ENCODE measurements at places on chromosomes 4 and X.

DNA sequence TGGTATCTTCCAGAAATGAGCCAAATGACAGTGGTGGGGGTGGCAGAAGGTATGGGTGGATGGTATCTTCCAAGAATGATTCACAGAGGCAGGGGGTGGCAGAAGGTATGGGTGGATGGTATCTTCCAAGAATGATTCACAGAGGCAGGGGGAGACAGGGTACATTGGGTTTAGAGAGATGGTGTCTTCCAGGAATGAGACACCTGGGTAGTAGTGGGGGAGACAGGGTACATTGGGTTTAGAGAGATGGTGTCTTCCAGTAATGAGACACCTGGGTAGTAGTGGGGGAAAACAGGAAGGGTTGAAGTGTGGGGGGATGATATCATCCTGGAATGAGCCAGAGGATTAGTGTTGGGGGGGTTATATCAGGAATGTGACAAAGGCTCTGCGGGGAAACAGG, 62.0 kb downstream of the MAOA start:
- DNase-seq: no peak

- DNase-seq: peak; percentile 66
Measured at GRCh38 chrX:153922932-153923857, 2.9 kb downstream of the ARHGAP4 start.

GRCh38 chr4:152850377-152850776, 70.6 kb downstream of the ARFIP1 start:
- peak; percentile 49 for DNase-seq

DNA sequence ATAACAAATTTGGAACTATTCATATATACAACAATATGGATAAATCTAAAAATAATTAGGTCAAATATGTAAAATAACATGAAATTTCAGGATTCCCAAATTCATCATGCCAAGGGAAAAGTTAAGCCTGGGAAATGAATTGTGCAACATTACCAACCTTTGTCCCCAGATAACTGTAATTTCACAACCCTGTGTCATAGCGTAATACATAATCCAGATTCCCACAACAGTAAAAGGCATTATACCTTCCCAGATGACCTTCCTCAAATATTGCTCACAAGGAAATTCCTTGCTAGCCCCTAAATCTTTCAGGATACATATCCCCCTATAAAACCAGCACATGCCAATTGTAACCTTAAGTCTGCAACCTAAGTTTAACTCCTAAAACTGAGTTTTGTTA, 32.9 kb upstream of the RAB40A start:
- DNase-seq: peak; percentile 33

DNA sequence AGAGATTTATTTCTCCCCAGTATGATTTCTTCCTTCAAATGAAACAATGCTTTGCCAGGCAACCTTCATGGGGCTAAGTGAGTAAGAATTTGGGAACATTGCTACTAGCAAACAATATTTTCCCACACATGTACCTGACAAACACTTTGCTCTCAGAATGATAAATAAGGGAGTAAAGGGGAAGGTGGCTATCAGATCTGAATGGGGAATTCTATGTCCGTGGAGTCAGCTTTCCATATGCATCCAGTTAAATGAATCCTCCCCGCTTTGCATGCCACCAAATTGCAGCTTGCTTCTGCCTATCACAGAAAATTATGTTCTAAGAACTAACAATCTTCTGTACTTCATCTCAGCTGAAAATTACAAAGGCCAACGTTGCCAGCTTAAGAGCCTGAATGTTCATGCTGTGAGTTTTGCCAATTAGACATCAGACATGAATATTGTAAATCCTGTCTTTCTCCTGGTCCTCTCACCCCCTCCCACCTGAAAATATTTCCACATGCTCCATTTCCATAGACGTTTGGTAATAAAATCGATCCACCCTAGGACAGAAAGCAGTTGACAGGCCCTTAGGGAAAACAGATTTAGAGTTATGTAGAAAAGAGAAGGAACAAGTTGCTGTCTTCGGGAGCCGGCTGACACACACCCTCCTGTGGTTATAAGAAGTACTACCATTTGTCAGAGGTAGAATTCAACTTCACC, 6.3 kb downstream of the MEPE start:
- DNase-seq: peak; percentile 56

DNA sequence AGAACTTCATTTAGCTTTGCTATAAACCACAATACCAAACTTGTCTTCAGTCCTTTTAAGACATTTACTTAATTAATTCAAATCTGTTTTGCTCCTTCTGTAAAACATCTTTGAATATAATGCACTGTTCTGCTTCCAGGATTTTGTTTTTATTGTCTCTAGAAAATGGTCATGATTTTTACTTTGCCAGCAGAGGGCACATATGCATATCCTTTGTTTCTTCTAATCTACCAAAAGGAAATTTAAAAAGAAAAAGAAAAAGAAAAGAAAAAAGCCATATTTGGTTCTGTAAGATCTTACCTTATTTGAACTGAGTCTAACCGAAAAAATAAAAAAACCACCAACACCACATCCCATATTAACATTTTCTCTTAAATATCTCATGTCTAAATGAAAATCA, 101.9 kb upstream of the CCSER1 start:
- DNase-seq: peak; percentile 0

DNA sequence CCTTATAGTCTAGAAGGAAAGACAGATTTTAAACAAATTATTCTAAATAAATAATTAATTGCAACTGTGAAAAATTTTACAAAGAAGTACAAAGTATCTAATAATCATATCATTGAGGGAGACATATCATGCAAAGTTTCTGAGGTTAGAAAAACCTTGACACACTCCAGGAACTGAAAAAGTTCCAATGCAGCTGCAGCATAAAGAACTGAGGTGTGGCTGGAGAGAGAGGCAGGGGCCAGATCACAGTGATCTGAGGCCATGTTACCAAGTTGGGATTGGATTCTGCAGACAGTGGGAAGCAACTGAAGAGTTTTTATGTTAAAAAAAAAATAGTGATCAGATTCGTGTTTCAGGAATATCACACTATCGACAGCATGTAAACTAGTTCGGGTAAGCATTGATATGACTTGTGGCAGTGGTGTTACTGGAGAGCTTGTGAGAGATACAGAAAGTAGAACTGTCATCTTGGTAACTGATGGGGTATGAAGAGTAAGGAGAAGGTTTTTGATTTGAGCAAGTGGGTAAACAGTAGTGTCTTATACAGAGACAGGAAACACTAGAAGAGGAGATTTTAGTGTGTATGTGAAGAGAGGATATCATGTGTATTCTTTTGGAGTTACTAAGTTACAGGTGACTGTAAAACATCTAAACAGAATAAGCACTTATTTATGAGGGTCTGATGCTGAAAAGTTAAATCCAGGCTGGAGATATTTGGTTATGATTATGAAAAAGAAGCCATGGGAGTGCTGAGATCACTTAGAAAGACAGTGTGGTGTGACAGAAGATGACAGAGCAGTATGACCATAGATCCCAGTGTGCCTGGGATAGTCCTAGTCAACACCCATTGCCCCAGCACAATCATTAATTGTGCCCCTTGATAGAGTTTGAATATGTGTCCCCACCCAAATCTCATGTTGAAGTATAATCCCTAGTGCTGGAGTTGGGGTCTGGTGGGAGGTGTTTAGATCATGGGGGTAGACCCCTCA, 15.6 kb upstream of the SPRY1 start:
- DNase-seq: no peak

DNA sequence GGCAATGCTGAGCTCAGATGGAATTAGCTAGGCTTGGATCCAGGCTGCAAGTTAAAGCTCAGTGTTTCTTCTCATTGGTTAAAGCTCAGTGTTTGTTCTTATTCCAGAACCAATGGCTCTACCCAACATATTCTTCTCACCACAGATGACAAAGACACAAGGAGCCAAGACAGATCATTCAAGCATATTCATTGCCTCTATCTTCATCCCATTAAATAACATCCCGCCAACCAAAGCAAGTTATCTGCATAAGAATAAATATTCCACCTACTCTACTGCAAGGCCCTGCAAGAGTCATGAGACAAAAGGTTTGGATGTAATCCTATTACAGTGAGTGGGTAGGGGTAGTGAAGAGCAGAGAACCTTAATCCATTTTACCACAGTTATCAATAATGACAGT, 766.5 kb downstream of the C4orf33 start:
- no peak for DNase-seq

DNA sequence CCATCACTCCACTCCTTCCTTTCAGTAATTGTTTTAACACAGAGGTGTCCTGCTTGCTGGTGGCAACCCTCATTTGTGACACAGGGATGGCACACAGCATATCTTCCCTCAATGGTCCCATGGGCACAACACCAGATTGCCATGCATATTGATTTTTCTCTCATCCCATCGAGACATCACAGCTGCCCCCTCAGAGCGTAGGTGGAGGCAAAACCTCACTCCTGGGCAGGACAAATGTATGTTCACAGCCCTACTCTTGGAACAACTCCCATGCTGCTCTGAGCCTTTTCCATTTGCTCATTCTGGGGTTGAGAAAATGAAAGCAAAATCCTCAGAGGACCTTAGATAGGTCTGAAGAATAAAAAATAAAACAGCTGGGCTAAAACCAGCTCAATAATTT, 172.2 kb downstream of the GABRB1 start:
- DNase-seq: no peak

DNA sequence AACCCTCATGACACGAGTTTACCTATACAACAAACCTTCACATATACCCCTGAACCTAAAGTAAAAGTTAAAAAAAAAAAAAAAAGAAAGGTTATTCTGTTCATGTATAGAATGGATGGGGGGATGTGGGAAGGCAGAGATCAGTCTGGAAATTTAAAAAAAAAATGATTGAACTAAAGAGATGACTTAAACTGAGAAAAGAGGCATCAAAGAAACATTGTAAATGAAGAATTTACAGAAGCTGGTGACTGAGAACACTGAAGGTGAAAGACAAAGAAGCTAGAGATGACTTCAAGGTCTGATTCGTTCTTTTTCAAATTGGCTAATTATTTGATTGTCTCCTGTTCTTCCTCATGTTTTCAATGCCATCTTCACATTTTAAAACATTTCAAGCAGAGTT, 12.8 kb upstream of the ABCG2 start:
- no peak for DNase-seq

- DNase-seq: peak; percentile 29
Measured at GRCh38 chr4:151304755-151305154, 20.6 kb downstream of the SH3D19 start.

- no peak for DNase-seq
Measured at GRCh38 chrX:143304518-143304917, 212.8 kb downstream of the SPANXN3 start.

GRCh38 chrX:154398668-154399526, 720 bp downstream of the RPL10 start:
- peak; percentile 74 for DNase-seq

GRCh38 chrX:136767104-136767941, 13.4 kb downstream of the ARHGEF6 start:
- DNase-seq: peak; percentile 49

GRCh38 chr4:145735347-145735675, 55.4 kb downstream of the C4orf51 start:
- peak; percentile 91 for DNase-seq

DNA sequence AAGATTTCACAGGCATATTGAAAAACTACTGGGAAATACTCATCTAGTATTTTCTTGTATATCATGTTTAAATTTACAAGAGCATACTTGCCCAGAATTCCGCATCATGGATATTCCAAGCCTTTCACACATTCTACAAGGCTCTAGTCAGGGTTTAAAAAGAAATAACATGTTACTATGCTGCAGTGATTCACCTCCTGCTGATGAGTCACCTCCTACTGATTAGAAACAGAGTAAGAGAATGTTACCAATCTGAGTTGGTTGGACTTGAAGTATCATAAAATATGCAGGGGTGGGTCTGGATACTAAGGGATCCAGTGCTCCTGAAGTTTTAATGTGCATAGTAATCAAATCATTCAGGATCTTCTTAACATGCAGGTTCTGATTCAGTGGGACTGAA, 192.0 kb upstream of the ANK2 start:
- peak; percentile 95 for DNase-seq

GRCh38 chr4:153919667-153920066, 130.8 kb upstream of the SFRP2 start:
- DNase-seq: peak; percentile 80

DNA sequence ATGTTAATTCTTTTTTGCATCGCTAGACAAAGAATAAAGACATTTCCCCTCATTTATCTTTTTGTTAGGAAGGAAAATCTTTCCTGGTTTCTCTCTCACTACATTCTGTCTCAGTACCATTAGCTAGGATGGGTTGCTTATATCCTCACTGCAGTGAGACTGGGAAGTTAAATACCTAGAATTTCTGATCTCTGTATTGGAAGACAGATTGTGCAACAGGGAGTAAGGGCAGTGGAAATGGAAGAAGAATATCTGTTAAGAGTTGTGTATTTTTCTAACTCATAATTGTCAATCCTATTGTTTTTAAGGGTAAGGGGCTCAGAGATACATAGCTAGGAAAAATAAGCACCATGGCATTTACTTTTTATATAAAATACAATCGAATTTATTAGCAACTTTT, 19.6 kb downstream of the PTPN13 start:
- DNase-seq: no peak

DNA sequence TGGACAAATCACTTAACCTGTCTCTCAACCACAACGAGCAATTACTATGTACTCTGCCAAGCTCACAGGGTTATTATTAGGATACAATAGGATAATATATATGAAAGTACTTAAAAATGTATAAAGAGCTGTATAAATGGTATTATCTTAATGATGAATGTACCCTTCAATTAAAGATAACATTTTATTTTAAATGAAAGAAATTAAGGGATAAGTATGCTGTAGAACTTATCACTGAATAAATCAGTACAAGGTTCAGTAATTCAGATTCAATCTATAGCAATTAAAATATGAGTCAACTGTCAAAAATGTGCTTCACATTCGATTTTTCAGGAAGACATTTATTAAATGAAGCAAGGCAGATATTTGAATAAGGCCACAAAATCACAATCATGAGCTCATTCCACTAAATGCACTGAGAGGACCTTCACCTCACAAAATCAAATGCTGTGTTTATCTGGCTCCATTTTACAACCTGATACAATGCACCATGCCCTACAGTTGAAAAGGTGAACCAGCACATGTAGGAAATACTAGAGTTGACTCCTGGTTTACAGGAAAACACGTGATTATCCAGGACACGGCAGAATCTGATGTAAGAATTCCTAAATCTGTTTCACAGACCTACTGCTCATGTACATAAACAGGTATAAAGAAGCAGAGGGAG, 4.4 kb downstream of the LRCH2 start:
- no peak for DNase-seq

DNA sequence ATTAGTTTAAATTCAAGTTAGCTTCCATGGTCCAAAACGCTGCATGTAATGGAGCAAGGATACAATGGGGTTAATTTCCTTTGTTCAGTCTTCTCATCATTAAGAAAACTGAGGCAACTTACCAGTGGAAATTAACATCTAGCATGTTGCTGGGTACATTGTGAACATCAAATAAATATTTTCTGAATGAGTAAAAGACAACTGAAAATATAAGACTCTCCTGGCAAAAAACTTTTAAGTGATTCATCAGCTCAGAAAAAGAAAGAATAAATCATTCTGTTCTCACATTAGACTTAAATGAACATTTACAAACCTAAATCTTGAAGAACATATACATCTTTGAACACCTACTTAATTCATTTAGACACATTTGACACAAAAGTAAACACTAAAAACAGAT, 138.4 kb upstream of the ETNPPL start:
- peak; percentile 60 for DNase-seq

GRCh38 chr4:110982486-110982885, 359.6 kb upstream of the PITX2 start:
- DNase-seq: no peak
